Caco-2 (cell line): ENCODE measurements at places on chromosomes 6 and 20.

DNA sequence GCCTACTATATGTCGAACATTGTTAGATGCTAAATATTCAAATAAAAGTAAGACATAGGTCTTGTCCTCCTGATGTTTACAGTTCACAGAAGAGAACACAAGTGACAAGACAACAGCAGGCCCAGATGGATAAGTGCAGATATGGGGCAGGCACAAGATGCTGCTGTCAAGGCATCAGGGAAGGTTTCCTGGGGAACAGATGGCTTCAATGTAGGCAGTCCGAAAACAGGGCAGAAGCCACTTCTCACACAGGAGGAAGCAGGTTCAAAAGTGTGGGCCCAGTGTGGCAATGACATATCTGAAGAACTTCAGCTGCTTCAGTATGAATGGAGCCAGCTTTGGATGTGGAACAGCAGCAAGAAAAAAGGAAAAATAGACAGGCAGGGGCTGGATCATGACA, 32.5 kb downstream of the HLA-DPB1 start:
- no peak overlapping the region for H3K4me3 ChIP-seq
- no peak for DNase-seq
- H3K4me1 ChIP-seq: no peaks in the 10 kb centered on the region
- H3K27me3 ChIP-seq: no peaks in the 10 kb centered on the region
- H3K36me3 ChIP-seq: no peaks in the 10 kb centered on the region

GRCh38 chr6:111824608-111825337, 48.5 kb downstream of the FYN start:
- H3K36me3 ChIP-seq: no peaks in the 10 kb centered on the region
- no peak for DNase-seq
- H3K4me3 ChIP-seq: no peak overlapping the region
- H3K27ac ChIP-seq: no peak overlapping the region

DNA sequence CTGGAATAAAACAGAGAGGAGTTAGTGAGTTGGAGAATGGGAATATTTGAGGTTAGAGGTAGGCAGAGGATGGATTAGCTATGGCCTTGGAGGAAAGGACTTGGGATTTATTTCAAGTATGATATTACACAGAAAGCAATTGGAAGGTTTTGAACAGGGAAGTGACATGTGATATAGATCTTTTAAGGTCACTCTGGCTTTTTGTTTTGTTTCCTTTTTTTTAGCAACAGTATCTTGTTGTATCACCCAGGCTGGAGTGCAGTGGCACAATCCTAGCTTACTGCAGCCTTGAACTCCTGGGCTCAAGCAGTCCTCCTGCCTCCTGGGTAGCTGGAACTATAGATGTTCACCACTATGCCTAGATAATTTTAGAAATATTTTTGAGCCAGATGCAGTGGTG, 190.3 kb downstream of the UTRN start:
- no peaks in the 10 kb centered on the region; the same call in 1 of the 2 replicates for H3K36me3 ChIP-seq
- DNase-seq: no peak
- no peak overlapping the region for H3K4me3 ChIP-seq
- no peaks in the 10 kb centered on the region for H3K4me1 ChIP-seq
- H3K27me3 ChIP-seq: no peaks in the 10 kb centered on the region

DNA sequence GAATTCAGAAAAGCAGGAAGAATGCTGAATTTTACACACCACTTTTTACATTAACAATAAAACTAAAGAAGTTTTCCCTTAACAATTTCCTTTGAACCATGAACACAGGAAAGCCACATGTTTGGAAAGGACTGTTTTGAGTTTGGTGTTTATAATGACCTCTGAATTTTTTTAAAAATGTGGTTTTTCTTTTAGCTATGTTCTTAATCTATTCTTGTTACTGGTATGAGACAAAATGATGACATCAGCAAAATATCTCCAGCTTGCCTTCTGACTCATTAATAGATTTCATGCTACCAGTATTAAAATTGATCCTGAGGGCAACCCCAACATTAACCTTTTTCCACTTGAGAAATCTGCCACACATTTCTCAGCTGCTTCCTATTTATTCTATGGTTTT, 217.5 kb upstream of the THEMIS start:
- no peak overlapping the region for H3K4me3 ChIP-seq
- DNase-seq: no peak
- H3K4me1 ChIP-seq: no peaks in the 10 kb centered on the region
- H3K27ac ChIP-seq: no peak overlapping the region

DNA sequence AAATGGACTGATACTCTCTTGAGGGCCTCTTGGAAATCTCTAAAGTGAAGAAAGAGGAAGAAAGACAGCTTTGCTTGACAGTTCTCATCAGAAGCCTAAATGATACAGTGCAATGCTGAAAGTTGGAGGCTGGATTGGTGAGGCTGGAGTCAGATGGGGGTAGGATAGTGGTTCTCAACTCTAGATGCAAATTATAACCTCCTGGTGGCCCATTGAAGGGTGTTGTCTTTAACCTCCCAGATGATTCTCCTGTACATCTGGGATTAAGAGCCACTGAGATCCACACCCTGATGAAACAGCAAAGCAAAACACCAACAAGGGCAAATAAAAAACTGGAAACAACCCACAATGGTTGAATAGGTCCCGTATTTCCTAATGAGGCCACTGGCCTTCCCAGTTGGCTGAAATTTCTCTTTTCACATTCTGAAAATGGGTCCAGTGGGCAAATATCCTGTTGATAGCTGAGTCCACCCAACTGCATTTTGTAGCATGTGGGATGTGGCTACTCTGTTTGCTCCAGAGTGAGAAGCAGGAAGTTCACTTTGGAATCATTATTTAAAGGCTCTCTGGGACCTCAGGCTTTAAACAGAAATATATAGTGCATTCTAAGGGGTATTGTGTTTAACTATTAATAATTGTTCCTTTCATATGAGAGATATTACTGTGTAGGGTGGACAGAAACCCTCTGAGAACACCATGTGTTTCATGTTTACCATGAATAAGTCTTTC, 208.1 kb downstream of the SOX4 start:
- no peak overlapping the region for H3K27ac ChIP-seq
- H3K27me3 ChIP-seq: no peaks in the 10 kb centered on the region
- H3K4me1 ChIP-seq: no peaks in the 10 kb centered on the region; the same call in 1 of the 2 replicates
- H3K36me3 ChIP-seq: no peaks in the 10 kb centered on the region
- DNase-seq: no peak
- H3K4me3 ChIP-seq: no peak overlapping the region

GRCh38 chr6:8688821-8689220, 253.5 kb upstream of the SLC35B3 start:
- H3K27me3 ChIP-seq: no peaks in the 10 kb centered on the region
- H3K4me3 ChIP-seq: no peak overlapping the region
- no peaks in the 10 kb centered on the region for H3K36me3 ChIP-seq
- no peak for DNase-seq
- H3K27ac ChIP-seq: no peak overlapping the region

GRCh38 chr20:31836853-31837608, 8.4 kb downstream of the FOXS1 start:
- no peaks in the 10 kb centered on the region for H3K36me3 ChIP-seq
- DNase-seq: no peak
- no peaks in the 10 kb centered on the region for H3K27me3 ChIP-seq
- H3K27ac ChIP-seq: no peak overlapping the region
- H3K4me1 ChIP-seq: peaks cover 13% of the 10 kb centered on the region

DNA sequence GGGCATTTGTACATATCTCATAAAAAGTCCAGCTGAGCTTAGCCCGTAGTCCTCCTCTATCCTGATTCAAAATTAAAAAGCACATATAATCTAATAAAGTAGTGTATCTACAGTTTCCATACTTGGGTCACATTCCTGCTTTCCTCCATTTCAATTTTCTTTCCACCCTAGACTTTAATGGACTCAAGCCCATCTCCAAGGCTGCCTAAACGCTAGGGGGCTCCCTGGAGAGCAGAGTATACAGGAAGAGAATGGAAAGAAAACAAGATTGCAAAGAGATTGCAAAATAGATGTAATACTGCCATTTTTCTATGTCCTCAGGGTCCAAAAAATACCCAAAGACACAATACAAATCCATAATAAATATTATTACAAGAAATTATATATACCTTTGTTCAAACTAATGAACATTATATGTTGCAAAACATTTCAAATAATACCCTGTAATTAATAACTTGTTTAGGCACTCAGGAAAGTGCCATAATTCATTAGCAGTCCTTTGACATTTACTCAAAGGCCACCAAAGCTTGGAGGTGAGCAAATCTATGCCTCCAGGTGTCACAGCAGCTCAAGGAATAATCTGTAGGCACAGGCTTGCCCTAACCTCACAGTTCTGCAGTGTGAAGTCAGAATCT, 2.4 kb upstream of the MCM3 start:
- no peak overlapping the region for H3K4me3 ChIP-seq
- peaks cover 2% of the 10 kb centered on the region; the same call in 1 of the 2 replicates for H3K36me3 ChIP-seq
- H3K4me1 ChIP-seq: 0 out of 2 replicates have a peak, but pooled peaks cover 6% of the 10 kb centered on the region
- peak; percentile 78 for DNase-seq
- no peak overlapping the region for H3K27ac ChIP-seq

GRCh38 chr20:38999965-39000910, 38.1 kb downstream of the DHX35 start:
- H3K27me3 ChIP-seq: no peaks in the 10 kb centered on the region
- H3K36me3 ChIP-seq: peaks cover 6% of the 10 kb centered on the region; the same call in 1 of the 2 replicates
- no peak overlapping the region for H3K4me3 ChIP-seq
- no peak for DNase-seq
- H3K4me1 ChIP-seq: no peaks in the 10 kb centered on the region
- no peak overlapping the region for H3K27ac ChIP-seq

DNA sequence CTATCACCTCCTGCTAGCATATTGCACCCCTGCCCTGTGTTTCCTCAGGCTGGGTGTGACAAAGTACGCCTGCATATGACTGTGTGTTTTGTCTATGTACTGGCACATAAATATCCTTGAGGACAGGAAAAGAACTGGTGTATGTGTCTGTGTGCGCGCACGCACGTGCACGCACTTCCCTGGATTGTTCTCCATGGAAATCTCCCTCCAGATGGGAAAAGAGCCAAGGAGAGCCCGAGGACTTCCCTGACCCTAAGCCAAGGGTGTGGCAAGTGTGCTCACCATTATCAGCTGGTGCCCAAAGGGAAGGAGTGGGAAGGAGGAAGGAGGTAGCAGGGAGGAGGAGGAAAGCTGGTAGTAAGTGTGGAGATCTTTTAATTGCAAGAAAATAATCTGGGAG, 117.6 kb downstream of the HIVEP2 start:
- H3K27me3 ChIP-seq: no peaks in the 10 kb centered on the region
- H3K36me3 ChIP-seq: no peaks in the 10 kb centered on the region
- DNase-seq: no peak
- H3K4me1 ChIP-seq: no peaks in the 10 kb centered on the region
- H3K4me3 ChIP-seq: no peak overlapping the region

DNA sequence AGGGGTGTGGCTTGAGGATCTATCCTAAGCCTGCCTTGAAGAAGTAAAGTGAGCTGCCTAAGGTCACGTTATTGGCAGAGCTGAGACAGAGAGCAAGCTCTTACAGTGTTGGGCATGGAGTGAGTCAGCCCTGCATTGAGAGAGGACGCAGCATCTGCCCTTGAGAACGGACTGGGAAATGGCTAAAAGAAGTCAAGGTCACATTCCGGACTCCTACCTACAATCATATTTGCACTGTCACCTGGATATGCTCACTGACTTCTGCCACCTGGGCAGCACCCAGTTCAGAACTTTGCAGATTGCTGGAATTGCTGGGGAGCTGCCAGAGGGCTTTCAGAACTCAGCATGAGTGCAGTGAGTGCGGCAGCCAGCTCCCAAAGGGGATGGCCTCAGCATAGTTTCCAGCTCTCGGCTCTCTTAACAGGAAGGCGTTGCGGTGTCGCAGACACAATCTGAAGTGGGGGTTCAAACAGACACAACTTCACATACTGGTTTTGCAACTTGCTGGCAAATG, 199.3 kb upstream of the SGK1 start:
- no peaks in the 10 kb centered on the region for H3K36me3 ChIP-seq
- no peak overlapping the region for H3K27ac ChIP-seq
- no peaks in the 10 kb centered on the region for H3K4me1 ChIP-seq
- no peaks in the 10 kb centered on the region for H3K27me3 ChIP-seq

- H3K27me3 ChIP-seq: no peaks in the 10 kb centered on the region
- H3K36me3 ChIP-seq: no peaks in the 10 kb centered on the region
- H3K27ac ChIP-seq: no peak overlapping the region
- no peaks in the 10 kb centered on the region for H3K4me1 ChIP-seq
Observed at GRCh38 chr6:90048206-90048967, 154.1 kb downstream of the GJA10 start.

- H3K36me3 ChIP-seq: peaks cover 3% of the 10 kb centered on the region
- DNase-seq: no peak
- peaks cover 5% of the 10 kb centered on the region; the same call in 1 of the 2 replicates for H3K4me1 ChIP-seq
- H3K27me3 ChIP-seq: no peaks in the 10 kb centered on the region
- no peak overlapping the region for H3K4me3 ChIP-seq
Observed at GRCh38 chr20:35837577-35838195, 65.9 kb downstream of the PHF20 start.

DNA sequence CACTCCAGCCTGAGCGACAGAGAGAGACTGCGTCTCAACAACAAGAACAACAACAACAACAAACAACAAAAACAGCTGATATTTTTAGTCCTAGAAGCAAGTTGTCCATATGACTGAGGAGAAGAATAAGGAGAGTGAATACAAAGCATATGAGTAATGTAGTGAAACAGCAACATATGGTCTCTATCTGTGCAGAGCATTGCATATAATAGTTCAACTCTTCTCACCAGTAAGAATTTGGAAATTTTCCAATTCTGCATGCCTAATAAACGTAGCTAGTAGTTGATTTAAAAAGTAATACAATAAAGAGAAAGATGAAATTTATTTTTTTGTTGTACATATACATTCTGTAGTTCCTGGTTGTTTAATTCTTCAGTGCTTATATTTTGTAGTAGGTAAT, 129.7 kb upstream of the FAM83B start:
- H3K4me3 ChIP-seq: no peak overlapping the region
- no peaks in the 10 kb centered on the region for H3K27me3 ChIP-seq
- no peak for DNase-seq
- no peak overlapping the region for H3K27ac ChIP-seq
- H3K36me3 ChIP-seq: no peaks in the 10 kb centered on the region

- DNase-seq: no peak
- H3K27me3 ChIP-seq: no peaks in the 10 kb centered on the region
- no peaks in the 10 kb centered on the region for H3K36me3 ChIP-seq
- H3K27ac ChIP-seq: no peak overlapping the region
Observed at GRCh38 chr6:108068618-108069017, 5.9 kb downstream of the OSTM1 start.

DNA sequence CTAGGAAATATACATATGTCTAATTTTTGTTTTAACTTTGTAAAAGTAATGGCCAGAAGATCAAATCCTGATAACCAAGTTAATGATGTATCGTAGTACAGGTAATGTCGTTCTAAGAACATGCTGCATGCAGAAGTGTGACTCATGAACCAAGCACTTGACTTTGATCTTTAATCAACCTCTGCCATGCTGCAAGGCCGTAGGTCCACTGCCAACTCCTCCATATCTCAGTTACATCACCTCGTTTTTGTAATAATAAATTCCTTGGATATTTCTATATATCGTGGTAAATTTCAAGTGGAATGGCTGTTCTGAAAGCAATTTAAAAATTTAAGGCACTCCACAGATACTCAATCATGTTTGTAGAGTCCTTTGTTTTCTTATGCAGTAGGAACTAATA, 771.7 kb downstream of the EPHA7 start:
- H3K4me1 ChIP-seq: no peaks in the 10 kb centered on the region
- no peaks in the 10 kb centered on the region for H3K27me3 ChIP-seq
- DNase-seq: no peak
- no peak overlapping the region for H3K4me3 ChIP-seq
